Mesenteric fat pad (tissue), 1 donor: ENCODE measurements at places on chromosomes 7 and 10. TPM values are rescaled to one million over a fixed set of nuclear protein-coding genes. Genes with fewer than 3 reads are reported as not detected.
A peak's percentile ranks its signal among the peaks of the same experiment; 100 is the strongest.

DNA sequence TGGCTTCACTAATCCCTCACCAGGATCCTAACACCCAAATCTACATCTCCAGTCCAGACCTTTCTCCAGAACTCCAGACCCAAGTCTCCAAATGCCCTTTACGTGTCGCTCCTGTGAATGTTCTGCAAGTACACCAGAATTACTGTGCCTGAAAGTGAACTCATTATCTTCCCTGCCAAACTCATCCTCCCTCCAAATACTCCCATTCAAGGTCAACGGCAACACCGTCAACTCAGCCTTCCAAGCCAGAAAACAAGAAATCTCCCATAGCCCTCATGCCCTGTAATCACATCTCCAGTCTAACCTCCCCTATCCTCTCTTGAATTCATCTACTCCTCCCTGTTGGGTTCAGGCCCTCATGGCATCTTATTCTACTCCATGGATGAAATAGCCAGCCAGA, 12.3 kb downstream of the CREB3L2 start:
- DNase-seq: no peak

The SPDYE2 gene
- not detected for total RNA-seq

DNA sequence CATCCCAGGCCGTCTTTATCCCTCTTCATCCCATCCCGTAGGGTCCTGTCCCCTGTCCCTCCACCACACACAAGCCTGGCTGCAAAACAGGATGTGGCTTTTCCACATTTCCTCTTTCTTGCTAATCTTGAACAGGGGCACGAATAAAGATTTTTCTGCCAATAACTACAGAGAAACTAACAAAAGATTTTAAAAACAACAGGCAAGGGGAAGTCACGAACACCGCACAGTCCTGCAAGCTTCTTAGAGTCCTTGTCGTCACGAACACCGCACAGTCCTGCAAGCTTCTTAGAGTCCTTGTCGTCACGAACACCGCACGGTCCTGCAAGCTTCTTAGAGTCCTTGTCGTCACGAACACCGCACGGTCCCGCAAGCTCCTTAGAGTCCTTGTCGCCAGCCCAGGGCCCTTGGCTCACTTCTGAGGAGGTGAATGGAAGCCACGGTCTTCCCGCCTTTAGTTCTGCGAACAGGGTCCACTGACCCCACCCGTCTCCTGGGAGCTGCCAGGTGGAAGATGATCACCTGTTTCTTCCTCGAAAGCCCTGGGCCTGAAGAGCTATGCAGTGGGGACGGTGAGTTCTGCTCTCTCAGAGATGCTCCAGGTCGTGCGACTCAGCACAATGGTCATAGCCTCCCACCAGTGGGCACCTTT, 10.3 kb upstream of the INSIG1 start:
- peak; percentile 83 for DNase-seq

The PIK3AP1 gene
- 17.7 TPM for total RNA-seq

GRCh38 chr10:22531441-22531840, 182.9 kb downstream of the PIP4K2A start:
- DNase-seq: no peak

- DNase-seq: no peak
Measured at GRCh38 chr7:79340212-79340611, 113.3 kb downstream of the MAGI2 start.

- DNase-seq: no peak
Measured at GRCh38 chr7:24587853-24588252, 14.6 kb downstream of the PALS2 start.

DNA sequence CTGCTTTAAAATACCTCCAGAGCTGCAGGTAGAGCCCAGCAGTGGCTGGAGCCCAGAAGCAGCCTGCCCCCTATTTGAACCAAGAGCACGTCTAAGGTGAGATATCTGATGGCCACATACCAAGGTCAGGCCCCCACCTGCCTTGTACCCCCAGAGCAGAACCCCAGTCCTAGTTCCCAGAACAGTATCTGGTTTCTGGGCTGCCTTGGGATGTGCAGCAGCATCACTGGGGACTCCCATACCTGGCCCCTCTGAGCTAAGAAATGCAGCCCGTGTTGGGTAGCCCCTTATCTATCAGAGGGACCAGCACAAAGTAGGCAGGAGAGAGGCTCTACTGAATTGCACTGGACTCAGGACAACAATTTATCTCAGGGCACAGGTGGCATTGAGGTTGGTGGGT, 8.9 kb downstream of the SFTPD start:
- DNase-seq: no peak

DNA sequence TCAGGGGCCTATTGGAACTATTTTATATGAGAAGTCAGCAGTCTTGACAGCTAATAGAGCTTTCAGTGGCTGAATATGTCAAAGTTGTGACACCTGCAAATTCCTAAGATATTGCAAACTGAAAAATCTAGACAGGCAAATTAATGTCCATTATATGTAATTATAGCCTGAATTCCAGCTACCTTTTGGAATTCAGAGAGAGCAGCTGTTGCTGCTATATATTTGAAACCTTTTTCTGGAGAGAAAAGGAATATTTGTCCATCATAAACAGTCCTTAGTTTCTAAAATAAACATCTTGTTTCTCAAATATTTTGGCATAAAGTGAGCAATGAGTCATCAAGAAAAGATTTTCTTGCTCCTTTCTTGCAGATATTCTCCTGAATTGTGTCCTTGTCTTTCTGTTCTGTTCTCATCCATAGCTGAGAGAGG, 408.9 kb upstream of the SEMA3D start:
- no peak for DNase-seq

DNA sequence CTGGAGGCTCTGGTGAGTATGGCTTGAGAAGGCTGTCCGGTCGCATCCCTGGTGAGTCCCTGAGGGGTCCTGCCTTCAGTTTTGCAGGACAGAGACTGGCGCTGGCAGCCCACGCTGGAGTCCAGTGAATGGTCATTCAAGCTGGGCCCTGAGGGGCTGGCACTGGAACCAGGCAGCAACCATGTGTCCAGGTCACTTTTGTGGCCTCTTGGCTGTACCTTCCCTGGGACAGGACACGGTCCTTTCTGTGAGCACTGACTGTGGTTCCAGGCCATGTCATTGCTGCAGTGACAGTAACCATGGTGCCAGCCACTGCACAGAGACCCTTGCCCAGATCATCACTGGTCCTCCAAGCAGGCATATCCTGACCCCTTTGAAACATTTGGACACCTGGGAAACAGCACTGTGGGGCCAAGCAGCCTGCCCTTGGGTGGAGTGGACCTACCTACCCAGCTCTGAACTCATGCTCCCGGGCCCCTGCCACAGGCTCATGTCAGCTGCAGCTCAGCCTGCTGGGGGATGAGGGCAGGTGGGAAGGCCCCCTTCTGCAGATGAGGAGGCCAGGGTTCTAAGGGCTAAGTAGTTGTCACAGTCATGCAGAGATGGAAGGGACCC, 72.1 kb downstream of the ADCY1 start:
- peak; percentile 72 for DNase-seq

GRCh38 chr10:75582102-75582501, 150.7 kb downstream of the LRMDA start:
- DNase-seq: no peak

The ZNF727 gene
- total RNA-seq: 4.1 TPM

DNA sequence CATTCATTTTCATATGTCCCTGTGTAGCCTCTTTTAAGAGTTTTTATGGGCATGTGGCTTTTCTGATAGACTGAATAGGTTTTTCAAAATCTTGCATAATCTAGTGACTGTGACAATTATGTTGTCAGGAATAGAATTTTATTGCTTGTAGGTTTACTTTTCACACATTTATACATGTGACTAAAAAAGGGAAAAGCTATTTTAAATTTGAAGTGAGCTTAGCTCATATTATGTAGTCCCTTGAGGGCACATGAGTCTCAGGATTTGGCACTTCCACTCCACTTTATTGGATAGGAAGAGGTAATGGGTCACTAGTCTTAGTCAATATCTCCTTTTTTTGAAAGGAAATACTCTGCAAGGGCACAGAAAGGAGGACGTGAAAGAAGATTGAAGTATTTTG, 247.3 kb downstream of the SUGCT start:
- no peak for DNase-seq

DNA sequence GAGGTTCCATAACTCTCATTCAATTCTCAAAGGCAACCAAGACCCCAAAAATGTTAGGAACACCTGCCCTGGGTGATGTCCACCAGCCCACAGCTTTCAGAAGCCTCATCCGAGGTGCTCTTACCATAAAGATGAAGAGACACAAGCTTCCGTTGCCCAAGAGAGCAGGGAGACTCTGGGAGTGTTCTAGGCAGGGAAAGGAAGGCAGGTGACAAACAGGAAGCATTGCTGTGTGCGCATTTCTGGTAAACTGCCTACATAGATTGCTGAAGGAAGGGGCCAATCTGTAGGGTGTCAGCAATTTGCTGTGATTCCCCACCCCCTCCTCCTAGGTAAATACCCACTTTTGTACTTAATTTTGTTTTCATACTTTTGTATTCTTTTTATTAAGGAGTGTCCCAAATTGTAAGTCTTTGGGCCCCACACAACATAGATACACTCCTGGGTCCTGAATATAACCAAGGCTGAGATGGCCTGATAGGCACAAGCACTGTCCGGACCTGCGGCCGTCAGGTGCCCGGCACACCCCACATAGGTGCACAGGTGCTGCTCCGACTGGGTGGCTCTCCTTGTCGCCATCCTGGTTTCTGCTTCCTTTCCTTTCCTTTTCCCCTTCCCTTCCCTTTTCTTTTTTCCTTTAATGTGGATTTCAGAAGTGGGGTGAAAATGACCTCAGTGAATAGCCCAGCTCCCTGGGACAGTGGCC, 51.4 kb upstream of the SMNDC1 start:
- DNase-seq: no peak
